Retina (tissue), 1 donor: ENCODE measurements at places on chromosomes 4 and X.

DNA sequence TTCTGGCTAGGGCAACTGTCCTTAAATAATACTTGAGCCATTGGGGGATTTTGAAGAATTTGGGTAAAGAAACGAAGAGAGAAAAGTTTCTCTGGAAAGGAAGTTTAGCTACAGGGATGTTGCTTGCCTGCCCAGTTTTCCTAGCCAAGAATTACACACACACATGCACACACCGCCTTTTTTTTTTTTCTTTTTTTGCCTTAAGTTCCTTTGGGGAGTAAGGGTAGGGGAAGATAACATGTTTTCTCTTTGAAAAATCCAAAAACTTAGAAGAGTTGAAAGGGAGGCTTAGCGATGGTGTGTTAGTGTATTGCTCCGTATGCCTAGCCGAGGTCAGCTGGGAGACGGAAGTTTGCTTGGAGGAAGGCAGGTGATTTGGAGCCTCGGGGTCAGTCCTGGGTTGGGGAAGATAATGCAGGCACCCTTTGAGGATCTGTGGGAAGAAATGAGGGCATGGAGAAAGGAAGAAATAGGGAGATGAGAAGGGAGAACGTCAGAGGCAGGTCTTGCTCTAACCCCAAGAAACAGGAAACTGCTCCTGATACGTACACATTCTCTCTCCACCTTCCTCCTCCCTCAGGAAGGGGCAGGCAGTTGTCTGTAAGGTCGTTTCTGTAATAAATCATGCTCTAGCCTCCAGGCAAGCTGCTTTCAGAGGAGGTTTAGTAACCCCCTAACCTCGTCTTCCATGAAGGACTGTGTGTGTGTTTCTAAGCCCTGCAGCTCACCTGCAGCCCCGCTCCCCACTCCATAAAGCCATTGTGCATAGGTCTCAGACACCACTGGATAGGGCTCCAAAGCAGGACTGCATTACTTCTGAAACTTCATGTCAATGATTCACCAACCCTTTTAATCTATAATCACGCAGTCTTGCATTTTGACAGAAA, 10.5 kb downstream of the KLF3 start:
- DNase-seq = peak; percentile 46

GRCh38 chr4:159173886-159174285, 71.0 kb downstream of the RAPGEF2 start:
- DNase-seq = no peak

GRCh38 chr4:161540265-161540664, 623.5 kb downstream of the FSTL5 start:
- DNase-seq = no peak

DNA sequence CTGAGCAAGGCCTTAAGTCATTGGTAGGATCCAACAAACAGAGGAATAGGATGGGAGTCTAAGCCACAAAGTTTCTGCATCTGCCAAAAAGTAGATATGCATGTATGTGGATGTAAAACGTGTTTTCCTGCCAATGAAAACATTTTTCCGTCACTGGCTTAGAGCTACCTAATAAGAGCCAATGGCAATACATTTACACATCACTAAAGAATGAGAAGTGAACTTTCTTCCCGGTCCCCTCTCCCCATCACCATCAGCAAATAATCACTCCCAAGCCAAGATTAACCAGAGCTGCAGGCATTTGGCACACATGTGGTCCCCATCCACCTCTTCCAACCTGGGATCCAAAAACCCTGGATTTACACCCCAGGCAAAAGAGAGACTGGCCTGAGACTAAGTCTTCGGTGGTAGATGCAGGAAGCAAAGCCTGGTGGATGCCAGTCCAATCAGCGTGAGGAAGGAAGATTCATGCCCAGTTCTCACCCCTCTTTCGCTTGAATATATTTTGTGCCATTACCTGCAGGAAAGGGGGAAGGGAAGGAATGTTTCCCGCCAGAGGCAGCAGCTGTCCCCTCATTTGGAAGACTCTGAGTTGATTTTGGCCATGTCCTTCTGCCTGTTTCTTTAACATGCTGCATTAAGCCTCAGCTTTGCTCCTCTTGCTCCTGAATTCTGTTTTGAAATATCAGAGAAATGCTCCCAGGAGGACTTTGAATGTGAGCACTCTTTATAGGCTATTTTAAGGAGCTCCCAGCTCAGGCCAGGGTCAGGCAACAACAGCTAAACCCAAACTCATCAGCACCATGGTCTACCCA, 131.4 kb downstream of the CHIC2 start:
- no peak for DNase-seq

DNA sequence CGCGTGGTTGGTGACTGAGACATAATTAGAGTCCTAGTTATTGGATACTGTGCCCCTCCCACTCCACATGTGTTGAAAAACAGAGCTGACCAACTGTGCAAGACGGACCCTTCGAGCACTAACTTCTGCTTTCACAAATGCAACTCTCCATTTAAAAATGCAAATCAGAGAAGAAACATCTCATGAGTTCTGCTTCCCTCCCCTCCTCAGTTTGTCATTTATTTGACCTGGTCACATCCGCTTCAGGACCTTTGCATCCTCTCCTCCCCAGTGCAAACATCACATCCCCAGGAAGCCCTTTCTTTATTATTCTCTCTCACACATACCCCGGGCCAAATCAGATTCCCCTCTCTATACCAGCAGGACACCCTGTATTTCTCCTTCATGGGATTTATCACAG, 38.1 kb upstream of the NOCT start:
- no peak for DNase-seq

DNA sequence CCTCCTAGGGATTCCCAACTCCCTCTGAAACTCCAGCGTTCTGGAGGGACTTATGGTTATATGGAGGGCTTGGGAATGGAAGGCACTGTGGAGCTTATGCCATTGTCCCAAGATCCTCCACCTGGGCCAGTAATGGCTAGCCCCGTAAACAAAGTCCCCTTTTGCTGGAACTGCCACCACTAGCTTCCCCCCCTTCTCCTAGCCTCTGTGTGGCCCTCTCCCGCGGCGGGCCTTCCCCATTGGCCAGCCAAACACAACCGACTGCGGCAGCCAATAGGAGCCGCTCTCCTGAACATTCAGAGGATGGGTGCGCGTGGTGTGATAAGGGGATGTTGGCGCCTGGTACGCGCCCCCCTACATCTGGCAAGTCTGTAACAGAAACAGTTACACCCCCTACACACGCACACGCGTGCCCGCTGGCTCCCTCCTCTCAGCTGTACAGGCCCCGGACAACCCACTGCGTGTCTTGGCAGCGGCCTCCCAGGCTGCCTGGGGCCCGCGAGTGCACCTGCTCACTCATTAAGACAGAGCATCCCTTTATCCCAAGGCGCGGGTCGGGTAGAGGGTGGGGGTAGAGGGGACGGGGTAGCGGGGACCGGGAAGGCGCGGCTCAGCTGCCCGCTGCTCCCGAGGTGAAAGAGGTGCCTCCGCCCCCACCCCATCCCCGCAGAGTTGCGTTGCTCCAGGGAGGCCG, 863 bp upstream of the RAB33A start:
- DNase-seq = peak; percentile 90

DNA sequence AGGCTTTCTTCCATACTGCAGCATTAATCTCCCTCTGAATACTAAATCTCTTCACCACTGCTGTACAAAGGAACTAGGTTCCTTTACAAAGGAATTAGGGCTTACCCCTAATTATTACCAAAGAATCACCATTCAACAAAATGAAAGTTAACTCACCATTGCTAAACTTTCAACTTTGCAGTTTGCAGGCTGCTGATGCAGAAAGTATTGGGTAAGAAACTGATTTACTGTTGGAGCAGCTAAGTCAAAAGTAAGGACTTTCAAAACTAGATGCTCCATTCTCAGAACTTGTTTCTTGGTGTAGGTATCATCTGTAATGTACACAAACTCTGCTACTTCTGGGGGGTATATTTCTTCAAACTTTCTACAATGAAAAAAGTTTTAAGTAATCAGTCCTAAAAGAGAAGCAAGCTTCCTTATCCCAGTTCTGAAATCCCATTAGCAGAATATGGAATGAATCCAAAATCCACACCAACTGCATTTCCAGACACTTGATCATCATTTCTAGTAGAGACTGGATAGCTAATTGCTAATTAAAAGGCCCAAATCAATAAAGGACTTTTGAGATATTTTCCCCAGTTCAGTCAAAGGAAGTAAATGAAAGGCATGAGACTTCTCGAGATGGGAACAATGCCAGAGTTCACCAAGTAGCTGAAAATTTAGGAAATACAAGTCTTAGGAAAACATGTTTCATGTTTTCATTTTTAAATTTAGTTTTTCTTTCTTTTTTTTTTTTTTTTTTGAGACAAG, 4.3 kb downstream of the CCNA2 start:
- DNase-seq = no peak

DNA sequence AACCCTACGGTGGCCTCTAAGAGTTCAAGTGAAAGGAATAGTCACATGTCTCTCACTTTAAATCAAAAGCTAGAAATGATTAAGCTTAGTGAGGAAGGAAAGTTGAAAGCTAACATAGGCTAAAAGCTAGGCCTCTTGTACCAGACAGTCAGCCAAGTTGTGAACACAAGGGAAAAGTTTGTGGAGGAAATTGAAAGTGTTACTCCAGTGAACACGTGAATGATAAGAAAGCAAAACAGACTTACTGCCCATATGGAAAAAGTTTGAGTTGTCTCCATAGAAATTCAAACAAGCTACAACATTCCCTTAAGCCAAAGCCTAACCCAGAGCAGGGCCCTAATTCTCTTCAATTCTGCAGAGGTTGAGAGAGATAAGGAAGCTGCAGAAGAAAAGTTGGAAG, 51.5 kb upstream of the RAB9B start:
- DNase-seq = no peak

DNA sequence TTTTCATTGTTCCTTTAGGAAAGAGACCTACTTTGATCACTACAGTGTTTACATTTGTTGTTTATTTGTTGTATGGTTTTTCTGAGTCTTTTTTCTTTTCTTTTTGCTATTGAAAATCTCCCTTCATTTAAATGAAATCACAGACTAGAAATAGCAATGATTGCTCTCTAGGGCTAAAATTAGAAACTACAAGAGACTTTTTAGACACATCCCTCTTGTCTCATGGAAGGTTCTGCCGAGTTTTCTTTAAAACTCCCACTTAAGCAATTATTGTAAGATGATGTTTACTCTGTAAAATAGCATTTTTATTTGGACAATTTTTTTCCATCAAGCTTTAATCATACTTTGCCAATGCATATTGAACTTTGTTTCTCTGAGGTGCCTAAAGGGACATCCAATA, 136.6 kb downstream of the PALLD start:
- DNase-seq = no peak

GRCh38 chr4:77453911-77454310, 151.7 kb upstream of the CXCL13 start:
- DNase-seq = no peak

- peak; percentile 71 for DNase-seq
These were observed 65.0 kb downstream of the COQ2 start for GRCh38 chr4:83219344-83220331.

DNA sequence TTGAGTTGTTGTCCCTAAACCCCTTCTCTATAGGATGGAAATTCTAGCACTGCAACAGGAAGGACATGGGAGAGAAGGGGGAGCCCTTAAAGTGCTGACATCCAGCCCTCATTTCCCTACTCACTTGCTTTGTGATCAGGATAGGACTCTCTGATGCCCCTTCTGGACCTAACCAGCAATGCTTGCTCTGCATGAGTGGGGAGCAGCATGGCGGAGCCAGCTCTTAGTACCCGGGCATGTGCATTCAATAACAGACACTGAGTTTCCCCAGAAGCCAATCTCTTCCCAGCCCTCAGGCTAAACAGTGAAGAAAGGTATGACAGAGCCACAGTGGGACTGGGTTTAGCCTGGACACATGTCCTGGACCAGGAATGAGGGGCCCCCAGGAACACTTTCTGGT, 14.0 kb downstream of the SOD3 start:
- no peak for DNase-seq

DNA sequence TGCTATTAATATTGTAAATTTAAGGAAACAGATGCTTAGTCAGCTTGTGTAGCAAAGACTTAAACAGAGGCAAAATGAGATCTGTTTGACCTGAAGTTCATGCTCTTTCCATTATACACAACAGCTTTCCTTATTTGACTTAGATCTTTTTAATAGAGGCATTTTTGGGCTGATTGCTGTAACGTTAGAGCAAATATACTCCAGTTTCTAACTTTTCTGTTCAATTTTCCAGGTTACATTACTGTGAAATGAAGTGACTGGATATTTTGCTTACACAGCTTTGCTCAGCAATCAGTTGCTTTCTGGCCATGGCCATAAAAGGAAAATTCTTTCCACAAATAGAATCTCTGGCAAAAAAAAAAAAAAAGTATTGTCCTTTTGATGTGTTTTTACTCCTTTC, 146.2 kb downstream of the PCDH7 start:
- no peak for DNase-seq

GRCh38 chrX:99761731-99762130, 648.3 kb downstream of the PCDH19 start:
- DNase-seq = no peak

DNA sequence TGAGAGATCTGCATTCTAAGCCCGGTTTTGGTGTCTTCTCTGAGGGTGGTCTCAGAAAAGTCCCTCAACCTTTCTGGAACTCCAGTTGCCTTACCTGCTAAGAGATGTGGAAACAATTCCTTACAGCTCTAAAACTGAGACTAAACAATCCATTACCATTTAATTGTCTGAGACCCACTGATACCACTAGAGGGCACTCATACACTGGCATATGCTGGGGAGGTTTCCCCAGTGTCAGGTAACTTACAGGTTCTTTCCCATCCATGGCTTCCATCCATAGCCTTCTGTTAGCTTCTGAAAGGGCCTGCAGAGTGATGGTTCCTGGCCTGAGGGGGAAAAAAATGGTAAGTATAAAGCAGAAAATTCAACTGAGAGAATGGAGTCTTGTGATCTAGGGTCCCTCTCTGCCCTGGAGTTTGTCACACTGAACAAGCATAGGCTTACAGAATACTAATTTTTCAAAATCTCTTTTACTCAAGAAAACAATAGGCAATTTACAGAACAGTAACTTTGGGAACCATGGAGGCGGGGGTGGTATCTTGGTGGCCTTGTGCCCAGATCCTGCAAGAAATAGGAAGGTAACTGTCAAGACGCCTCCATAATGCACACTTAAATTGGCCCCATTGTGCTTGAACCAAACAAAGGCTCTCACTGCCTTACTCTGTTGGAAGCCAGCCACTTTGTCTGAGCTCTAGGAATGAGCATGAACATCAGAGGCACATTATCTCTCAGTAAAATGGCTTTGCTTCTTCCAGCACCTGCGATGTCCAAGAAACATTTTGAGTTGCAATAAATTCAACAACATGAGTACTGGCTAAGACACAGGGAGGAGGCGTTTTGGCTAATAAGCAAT, 236.1 kb downstream of the OPHN1 start:
- DNase-seq = peak; percentile 52

DNA sequence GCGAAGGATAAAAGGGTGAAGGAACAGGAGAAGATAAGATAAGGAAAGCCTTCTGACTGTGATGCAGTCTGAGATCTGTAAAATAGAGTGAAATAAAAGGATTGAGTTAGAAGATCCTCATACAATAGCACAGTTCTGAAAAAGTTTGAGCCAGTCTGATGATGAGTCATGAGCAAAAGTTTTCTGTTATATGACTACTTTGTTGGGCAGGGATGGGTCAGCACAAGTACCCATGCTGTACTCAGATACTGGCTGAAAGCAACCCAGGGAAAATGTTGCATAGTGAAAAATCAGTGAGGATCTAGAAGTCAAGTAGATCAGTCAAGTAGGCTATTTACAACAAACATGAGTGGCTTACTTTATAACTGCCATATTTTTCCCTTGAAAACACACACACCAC, 253.5 kb downstream of the PCDH10 start:
- DNase-seq = no peak

- no peak for DNase-seq
These were observed 160.4 kb downstream of the CPEB2 start for GRCh38 chr4:15162465-15163283.
